Stimulated activated CD4-positive, alpha-beta T cell treated with anti-CD3 and anti-CD28 coated beads, Interleukin-4, amount 100 ng/mL, for 48 hours (primary cell): ENCODE measurements at places on chromosomes 1 and 21.
A peak's percentile ranks its signal among the peaks of the same experiment; 100 is the strongest.

GRCh38 chr1:107750364-107750959 is 214.5 kb downstream of the VAV3 start:
- peak; percentile 28 for DNase-seq

DNA sequence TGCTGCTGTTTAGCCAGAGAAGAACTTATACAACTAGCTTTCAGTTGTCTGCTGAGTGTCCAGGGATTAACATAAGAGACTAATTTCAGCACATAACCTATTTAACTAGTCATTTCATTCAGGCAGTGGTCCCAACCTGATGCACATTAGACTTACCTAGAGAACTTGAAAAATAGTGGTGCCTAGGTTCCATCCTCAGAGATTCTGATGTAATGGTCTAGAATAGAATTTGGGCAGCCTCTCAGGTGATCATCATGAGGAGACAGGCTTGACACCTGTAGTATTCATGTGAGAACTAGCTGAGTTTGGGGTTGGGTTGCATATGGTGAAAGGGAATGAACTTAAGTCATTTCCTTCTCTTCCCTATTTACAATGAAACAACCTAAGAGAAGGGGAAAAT is 24.8 kb downstream of the CNST start:
- DNase-seq: no peak

GRCh38 chr1:221520250-221520649 is 221.6 kb downstream of the DUSP10 start:
- no peak for DNase-seq

DNA sequence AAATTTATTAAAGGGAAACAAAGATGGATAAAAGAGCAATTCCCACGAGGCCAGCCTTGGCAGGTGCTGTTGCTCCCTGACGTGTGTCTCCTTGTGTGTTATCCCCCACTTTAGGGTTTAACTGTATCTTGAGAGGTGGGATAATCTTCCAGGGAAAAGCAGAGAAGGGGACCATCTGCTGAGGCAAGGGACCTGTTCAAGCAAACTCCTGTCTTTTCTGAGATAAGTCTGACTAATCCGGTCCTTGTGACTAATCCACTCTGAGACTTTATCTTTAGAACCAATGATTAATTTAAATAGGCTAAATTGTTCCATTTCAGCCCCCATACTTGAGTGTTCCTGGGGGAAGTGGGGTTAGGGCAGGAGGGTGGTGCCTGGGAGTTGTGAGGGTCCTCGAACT is 163.6 kb downstream of the CAMTA1 start:
- no peak for DNase-seq

GRCh38 chr1:236287757-236288619 is 6.2 kb upstream of the ERO1B start:
- DNase-seq: no peak

GRCh38 chr1:26996024-26996423 is 2.5 kb downstream of the TRNP1 start:
- no peak for DNase-seq
